Activated effector memory CD4-positive, alpha-beta T cell treated with anti-CD3 and anti-CD28 coated beads, Interleukin-2, amount 50 U/mL, for 16 hours (primary cell): ENCODE measurements at places on chromosomes 2 and 18.

- no peak for DNase-seq
Observed at GRCh38 chr2:88838165-88838635, 146.7 kb downstream of the RPIA start.

DNA sequence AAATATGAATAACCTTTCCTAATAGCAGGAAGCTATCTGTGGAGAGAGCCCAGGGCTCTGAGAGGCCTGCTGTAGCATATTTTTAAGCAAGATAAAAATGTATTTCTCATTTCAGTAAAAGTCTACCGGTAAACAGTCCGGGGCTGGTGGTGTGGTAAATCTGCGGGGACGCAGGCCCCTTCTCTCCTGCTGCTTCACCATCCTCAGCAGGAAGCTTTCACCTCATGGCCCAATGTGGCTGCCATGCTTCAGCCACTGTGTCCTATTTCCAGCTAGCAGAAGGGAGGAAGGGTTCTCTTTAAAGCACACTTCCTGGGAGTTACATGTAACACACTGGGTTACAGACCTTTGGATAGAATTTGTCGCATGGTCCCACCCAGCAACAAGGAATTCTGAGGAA, 79.5 kb upstream of the ODC1 start:
- peak; percentile 22 for DNase-seq

- no peak for DNase-seq
Observed at GRCh38 chr18:34993289-34993688, 47.9 kb upstream of the MAPRE2 start.

DNA sequence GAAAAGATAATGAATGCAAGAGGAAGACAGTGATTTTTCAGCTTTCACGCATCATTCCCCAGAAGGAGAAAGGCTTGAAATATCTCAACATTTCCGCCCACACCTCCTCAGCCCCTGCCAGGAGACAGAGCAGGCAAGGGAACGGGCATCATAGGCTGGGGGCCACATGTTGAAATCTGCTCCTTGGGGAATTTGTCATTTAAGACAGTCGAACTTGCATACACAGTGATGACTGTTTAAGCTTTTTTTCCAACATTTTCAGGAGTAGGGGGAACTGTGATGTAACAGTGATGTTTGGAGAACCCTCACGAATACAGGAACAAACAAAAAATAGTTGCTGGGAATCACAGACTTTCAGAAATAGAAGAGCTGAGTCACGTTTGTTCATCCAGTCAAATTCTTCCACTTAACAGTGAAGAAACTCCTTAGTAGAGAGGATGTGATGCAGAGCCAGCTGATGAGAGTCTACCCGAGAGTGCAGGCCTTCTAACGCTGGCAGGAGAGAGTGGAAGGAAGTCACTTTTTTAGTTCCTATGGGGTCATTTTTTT, 266.8 kb downstream of the ALPK2 start:
- no peak for DNase-seq

DNA sequence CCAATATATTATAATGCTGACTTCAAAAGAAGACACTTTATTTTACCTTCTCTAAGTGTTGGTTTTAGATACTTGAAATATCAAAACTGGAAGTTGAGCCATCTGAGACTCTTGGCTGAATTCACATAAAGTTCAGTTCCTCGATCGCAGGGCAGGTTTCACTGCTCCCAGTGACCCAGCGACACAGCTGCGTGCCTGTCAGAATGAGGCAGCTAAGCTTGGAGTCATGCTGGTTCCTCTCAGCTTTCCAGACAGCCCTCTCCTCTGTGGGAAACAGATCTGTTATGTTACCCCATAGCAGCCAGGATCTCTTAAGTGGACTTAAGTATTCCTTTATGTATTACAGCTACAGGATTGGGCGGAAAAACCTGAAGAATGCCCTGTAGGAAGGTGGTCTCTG, 142.8 kb upstream of the ALPP start:
- no peak for DNase-seq

- no peak for DNase-seq
Observed at GRCh38 chr2:2145817-2146216, 185.3 kb downstream of the MYT1L start.

GRCh38 chr2:42754021-42754775, 9.7 kb downstream of the OXER1 start:
- DNase-seq = no peak
